NCI-H1105 (cell line): ENCODE measurements at places on chromosomes 12 and 14.

- DNase-seq, result no peak
Measured at GRCh38 chr12:13223179-13223804, 26.8 kb downstream of the EMP1 start.

DNA sequence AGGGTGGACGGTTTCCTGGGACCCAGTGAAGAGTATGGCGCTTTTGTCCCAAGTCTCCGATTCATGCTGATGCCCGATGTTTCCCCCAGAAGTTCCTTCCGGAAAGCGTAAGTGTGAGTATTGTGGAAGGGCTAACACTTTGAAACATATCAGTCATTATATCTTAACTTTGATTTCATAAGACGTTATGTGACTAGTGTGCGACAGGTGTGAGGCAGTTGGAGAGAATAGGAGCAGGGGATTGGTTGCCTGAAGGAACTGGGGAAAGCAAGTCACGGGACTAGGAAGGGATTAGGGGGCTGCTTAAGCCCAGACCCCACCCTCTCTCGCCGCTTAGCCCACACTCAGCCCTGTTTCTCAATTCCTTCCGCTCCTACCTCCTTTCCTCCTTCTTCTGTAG lies 154.9 kb downstream of the CHST11 start:
- DNase-seq, result no peak

GRCh38 chr12:67757651-67758050 lies 109.1 kb downstream of the DYRK2 start:
- no peak for DNase-seq

DNA sequence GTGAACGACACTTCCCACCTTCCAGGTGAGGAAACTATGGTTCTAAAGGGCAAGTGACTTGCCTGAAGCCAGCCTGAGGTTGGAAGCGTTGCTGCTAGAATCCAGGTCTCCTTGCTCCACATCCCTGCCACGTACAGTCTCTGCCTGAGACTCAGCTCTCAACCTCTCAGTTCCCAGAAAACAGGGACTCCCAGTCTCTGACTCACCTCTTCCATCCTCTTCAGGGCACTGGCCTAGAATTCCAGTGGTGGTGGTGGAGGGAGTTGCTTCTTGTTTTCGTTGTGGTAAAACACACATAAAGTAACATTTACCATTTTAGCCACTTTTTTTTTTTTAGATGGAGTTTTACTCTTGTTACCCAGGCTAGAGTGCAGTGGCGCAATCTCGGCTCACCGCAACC lies 7.3 kb downstream of the GPR68 start:
- DNase-seq, result no peak
